Hair follicular keratinocyte (primary cell): ENCODE measurements at places on chromosomes 11 and 22. TPM values are rescaled to one million over a fixed set of nuclear protein-coding genes. Genes with fewer than 3 reads are reported as not detected.

The TH gene
- 0.16 and 0.76 TPM in 2 replicates for total RNA-seq

The LUZP2 gene
- not detected in 2 replicates for total RNA-seq

The ENTHD1 gene
- not detected in 2 replicates for total RNA-seq

The ATP6V1E1 gene
- total RNA-seq: 82.4 and 87.2 TPM in 2 replicates

The ANGPTL5 gene
- total RNA-seq: not detected in 2 replicates

The APOBEC3H gene
- total RNA-seq: 0.11 TPM in 1 of 2 replicates, not detected in the other

The OPCML gene
- total RNA-seq: not detected in 2 replicates

The CBX7 gene
- total RNA-seq: 1.1 and 4.2 TPM in 2 replicates

The GRAP2 gene
- not detected in 2 replicates for total RNA-seq

The TSPAN32 gene
- not detected in 2 replicates for total RNA-seq

The CD248 gene
- 0.47 and 1.3 TPM in 2 replicates for total RNA-seq

The OR2AT4 gene
- not detected in 2 replicates for total RNA-seq

The RBM4 gene
- total RNA-seq: 79.7 and 80.4 TPM in 2 replicates

The EMID1 gene
- not detected in 2 replicates for total RNA-seq

The DRICH1 gene
- total RNA-seq: not detected in 2 replicates

The DEFB131B gene
- total RNA-seq: not detected in 2 replicates

The ANKK1 gene
- total RNA-seq: 1.1 and 1.6 TPM in 2 replicates
